ENCODE measurements at places on chromosomes 13 and 19. TPM values are rescaled to one million over a fixed set of nuclear protein-coding genes. Genes with fewer than 3 reads are reported as not detected.
A peak's percentile ranks its signal among the peaks of the same experiment; 100 is the strongest.

GRCh38 chr13:32314271-32315237 lies 609 bp downstream of the ZAR1L start:
- no peaks in the 10 kb centered on the region for H3K36me3 ChIP-seq
- no peak for DNase-seq
- H3K4me3 ChIP-seq: peak overlapping the region; percentile 96
- H3K27me3 ChIP-seq: no peaks in the 10 kb centered on the region

DNA sequence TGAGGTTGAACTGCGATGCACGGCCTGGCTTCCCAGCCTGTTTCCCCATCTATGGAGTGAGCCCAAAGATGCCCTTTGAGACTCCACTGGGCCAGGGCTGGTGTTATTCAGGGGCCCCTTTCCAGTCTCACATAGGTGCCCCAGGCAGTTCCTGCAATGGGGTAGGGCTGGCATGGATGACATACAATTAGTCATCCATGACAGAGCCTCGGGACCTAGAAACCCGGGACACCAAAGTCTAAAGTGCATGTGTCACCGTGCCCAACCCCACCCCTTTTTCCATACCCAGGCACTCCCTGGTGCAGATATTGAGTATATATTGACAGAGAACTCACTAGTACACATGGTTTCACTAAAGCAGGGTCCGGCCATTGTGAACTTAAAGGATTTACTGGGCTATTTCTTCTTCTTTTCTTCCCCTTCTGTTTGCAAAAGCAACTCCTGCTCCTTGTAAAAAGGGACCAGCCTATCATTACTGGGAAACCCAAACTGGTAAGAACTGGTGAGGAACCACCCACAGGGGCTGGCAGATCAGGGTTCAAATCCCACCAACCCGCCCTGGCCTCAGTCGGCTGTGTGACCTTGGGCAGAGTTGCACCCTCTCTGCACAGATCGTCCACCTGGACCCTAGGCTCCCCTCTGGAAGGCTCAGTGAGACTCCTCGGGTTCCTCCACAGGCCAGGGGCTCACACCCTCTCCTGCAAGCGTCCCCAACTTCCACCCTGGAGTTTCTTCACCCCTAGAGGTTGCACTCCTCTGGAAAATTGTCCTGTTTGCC lies 2.7 kb downstream of the B3GNT3 start:
- H3K4me3 ChIP-seq: no peak overlapping the region
- H3K36me3 ChIP-seq: no peaks in the 10 kb centered on the region
- H3K27me3 ChIP-seq: peaks cover 72% of the 10 kb centered on the region
- no peak overlapping the region for H3K27ac ChIP-seq

Gene ATXN8OS
- not detected for total RNA-seq

DNA sequence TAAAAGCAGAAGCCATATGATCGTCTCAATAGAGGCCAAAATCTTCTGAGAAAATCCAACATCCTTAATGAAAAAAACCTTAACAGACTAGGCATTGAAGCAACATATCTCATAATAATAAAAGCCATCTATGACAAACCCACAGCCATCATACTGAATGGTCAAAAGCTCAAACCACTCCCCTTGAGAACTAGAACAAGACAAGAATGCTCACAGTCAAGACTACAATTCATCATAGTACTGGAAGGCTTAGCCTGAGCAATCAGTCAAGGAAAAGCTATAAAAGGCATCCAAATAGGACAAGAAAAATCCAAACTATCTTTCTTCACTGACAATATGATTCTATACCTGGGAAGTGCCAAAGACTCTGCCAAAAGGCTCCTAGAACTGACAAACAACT lies 2668.2 kb upstream of the PCDH20 start:
- DNase-seq: no peak
- H3K27me3 ChIP-seq: peaks cover 3% of the 10 kb centered on the region
- no peak overlapping the region for H3K27ac ChIP-seq
- peaks cover 14% of the 10 kb centered on the region for H3K4me1 ChIP-seq
- H3K36me3 ChIP-seq: peaks cover 2% of the 10 kb centered on the region
- H3K4me3 ChIP-seq: no peak overlapping the region

Gene ZNF730
- total RNA-seq: 8.5 TPM

Gene RNF113B
- not detected for total RNA-seq

Gene SIGLEC5
- not detected for total RNA-seq

Gene FGF21
- not detected for total RNA-seq

DNA sequence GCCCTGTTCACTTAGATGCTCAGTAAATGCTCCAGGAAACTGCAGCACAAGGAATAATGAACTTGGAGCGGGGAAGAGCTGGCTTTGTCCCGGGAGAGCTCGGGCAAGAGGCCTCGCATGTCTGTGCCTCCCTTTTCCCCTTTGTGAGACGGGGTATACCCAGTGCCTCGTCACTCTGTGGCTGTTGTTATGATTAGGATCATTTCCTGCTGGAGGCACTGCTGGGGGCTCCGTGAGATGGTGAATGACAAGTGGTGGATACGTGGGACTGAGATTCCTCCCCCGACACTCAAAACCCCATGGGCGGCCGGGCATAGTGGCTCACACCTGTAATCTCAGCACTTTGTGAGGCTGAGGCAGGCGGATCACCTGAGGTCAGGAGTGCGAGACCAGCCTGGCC lies 1.1 kb upstream of the PLVAP start:
- H3K4me1 ChIP-seq: peaks cover 10% of the 10 kb centered on the region
- H3K36me3 ChIP-seq: no peaks in the 10 kb centered on the region
- no peak for DNase-seq
- H3K4me3 ChIP-seq: no peak overlapping the region
- no peaks in the 10 kb centered on the region for H3K27me3 ChIP-seq
- H3K27ac ChIP-seq: no peak overlapping the region

GRCh38 chr13:99854366-99854765 lies 117.2 kb downstream of the ZIC5 start:
- peaks cover 7% of the 10 kb centered on the region for H3K4me1 ChIP-seq
- peaks cover 11% of the 10 kb centered on the region for H3K27me3 ChIP-seq
- DNase-seq: no peak
- H3K27ac ChIP-seq: no peak overlapping the region
- no peaks in the 10 kb centered on the region for H3K36me3 ChIP-seq

- H3K27ac ChIP-seq: no peak overlapping the region
Observed at GRCh38 chr19:8214802-8215201, 5.6 kb downstream of the CERS4 start.

DNA sequence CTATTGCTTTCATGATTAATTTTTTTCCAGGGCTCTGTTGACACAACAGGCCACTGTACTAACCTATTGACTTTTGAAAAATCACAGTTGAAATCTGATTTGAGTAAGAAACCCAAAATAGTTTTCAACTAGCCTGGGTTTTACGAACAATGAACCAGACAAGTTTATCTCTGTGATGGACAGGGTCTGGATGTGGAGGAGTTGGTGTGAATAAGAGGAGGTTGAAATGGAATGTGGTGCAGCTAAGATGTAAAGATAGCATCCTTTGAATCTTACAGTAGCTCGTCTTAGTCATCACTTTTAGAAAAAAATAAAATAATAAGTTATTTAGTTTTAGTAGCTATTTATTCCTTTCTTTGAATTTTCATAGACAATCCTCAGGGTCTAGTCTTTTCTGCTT lies 8.3 kb upstream of the OXGR1 start:
- H3K4me1 ChIP-seq: peaks cover 30% of the 10 kb centered on the region
- no peak overlapping the region for H3K4me3 ChIP-seq

GRCh38 chr13:40505196-40505595 lies 161.2 kb downstream of the FOXO1 start:
- no peaks in the 10 kb centered on the region for H3K27me3 ChIP-seq
- DNase-seq: no peak
- H3K36me3 ChIP-seq: no peaks in the 10 kb centered on the region
- no peak overlapping the region for H3K27ac ChIP-seq
- no peak overlapping the region for H3K4me3 ChIP-seq

All from mesothelial cell of epicardium (in vitro differentiated cells).